ENCODE measurements at places on chromosomes 13 and 19.

DNA sequence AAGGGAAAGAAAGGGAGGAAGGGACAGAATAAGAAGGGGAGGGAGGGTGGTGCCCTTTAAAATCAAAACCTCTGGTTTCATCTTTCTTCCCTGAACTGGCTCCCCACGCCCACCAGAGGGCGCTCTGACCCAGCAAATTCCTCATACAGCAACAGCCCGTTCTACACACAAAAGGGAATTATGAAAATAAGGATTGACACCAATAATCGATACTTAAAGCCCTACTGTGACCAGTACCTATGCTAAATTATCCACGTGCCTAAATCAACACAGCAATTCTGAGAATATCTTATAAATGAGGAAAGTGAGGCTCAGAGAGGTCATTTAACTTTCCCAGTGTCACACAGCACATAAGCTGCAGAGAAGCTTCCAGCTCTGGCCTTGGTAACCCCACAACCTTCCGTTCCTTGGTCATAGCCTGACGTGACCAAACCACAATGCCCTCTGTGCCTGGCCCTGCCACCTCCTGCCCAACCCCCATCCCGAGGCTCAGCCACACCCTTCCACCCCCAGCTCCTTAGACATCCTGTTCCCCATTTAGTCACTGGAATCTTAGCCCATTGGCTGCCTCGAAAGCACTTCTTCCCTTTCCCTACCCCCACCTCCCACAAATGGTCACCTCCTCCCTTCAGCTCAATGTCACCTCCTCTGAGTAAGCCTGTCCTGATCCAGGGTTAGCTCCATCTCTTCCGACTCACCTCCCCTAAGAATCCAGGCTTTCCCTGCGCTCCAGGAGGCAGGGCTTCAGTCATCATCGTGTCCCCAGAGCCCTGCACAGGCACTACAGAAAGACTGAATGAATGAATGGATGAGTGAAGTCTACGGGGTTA, 34.2 kb upstream of the PNMA8B start:
- DNase-seq = peak; percentile 63

- DNase-seq = no peak
Observed at GRCh38 chr13:114067886-114068651, 64.4 kb downstream of the RASA3 start.

DNA sequence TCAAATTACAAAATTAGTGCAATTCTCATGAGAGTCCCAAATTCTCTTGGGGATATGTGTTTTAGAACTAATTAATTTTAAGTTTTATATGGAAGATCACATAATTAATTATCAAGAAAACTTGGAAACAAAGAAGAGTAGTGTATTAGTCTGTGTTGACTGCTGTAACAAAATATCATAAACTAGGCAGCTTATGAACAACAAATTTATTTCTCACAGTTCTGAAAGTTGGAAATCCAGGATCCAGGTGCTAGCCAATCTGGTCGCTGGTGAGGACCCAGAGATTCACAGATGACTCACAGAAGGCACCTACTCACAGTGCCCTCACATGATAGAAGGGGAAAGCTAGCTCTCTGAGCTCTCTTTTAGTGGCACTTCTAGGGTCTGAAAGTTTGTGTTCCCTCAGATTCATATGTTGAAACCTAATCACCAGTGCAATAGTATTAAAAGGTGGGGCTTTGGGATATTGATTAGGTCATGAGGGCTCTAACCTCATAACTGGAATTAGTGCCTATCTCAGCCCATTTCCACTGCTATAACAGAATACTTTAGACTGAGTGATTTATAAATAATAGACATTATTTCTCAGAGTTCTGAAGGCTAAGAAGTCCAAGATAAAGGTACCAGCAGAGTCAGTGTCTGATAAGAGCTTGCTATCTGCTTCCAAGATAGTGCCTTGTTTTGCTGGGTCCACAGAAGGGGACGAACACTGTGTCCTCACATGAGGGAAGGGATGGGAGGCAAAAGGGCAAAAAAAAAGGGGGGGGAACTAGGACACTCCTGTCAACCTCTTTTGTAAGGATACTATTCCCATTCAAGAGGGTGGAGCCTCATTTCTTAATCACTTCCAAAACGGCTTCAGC, 1.5 kb upstream of the ARGLU1 start:
- no peak for DNase-seq

GRCh38 chr19:55346725-55347441, 7.2 kb downstream of the KMT5C start:
- DNase-seq = no peak

- DNase-seq = no peak
Observed at GRCh38 chr13:50914176-50914700, 4.6 kb downstream of the RNASEH2B start.

DNA sequence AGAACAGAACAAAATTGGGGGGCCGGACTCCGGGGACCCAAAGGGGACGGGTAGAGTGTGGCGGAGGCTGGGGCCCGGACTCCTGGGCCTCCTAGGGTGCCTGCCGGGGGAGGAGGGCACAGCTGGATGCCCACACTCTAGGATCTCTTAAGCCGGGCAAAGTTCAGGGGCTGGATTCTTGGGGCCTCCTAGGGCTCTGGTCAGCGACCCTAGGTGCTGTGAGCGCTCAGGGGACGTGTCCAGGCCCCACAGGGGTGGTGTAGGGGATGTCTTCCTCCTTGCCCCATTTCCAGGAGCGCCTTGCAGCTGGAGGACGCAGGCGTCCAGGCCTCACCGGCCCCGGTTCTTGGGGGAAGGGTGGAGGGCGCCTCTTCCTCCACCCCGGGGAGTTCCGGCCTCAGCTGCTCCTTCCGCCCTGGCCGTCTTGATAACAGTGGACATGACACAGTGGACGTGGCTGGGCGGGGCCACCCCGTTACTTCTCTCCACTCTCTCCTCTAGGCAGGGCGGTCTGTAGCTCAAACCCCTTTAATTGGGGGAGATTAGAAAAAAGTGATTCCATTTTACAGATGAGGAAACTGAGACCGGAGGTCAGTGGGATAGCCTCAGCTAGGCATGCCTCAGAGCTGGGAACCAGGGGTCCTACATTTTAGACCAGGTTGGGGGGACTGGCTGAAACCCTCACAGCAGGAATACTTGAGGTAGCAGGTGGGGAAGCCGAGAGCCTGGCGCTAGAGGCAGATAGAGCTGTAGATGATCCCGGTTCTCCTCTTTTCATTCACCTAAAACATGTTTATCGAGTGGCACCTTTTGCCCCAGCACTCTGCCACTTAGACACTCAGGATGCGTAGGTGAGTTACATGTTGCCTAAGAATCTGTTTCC, 705 bp downstream of the STXBP2 start:
- no peak for DNase-seq

GRCh38 chr13:49373716-49374115, 70.1 kb downstream of the CAB39L start:
- DNase-seq = no peak

- DNase-seq = no peak
Observed at GRCh38 chr13:37127691-37128241, 22.3 kb upstream of the CSNK1A1L start.

GRCh38 chr13:85864963-85865530, 65.8 kb upstream of the SLITRK6 start:
- DNase-seq = no peak

DNA sequence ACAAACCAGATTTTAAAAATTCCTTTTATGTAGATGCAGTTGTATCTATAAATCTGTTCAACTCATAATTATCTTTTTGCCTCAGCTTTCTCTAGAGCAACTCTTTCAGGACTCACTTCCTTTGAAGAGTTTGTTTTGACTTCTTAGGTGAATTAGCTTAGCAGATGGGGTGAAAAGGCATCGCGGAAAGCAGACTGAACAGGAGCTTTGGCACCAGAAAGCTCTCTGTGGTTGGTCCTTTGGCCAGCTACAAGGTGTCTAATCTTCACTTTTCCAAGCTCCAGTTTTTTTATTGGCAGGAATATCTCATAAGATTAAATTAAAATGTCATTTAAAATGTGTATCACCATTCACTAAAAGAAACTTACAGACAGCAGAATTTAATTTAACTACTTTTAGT, 60.6 kb upstream of the KLF12 start:
- no peak for DNase-seq

GRCh38 chr13:80203496-80203895, 137.4 kb downstream of the SPRY2 start:
- DNase-seq = no peak

- no peak for DNase-seq
Observed at GRCh38 chr19:37217480-37217774, 587 bp upstream of the ZNF383 start.

- no peak for DNase-seq
Observed at GRCh38 chr13:75687150-75687763, 51.1 kb downstream of the LMO7 start.

- no peak for DNase-seq
Observed at GRCh38 chr19:32824916-32825608, 44.5 kb downstream of the SLC7A9 start.

- peak; percentile 84 for DNase-seq
Observed at GRCh38 chr19:57191141-57192076, at the start of gene ZNF264. Gene ZNF264 (plus strand): TSS chr19:57191500. CDS start chr19:57191914, 414 bp downstream.

- no peak for DNase-seq
Observed at GRCh38 chr19:50749490-50749889, 20.8 kb upstream of the GPR32 start.

- no peak for DNase-seq
Observed at GRCh38 chr19:294341-294945, 3.2 kb upstream of the PLPP2 start.

DNA sequence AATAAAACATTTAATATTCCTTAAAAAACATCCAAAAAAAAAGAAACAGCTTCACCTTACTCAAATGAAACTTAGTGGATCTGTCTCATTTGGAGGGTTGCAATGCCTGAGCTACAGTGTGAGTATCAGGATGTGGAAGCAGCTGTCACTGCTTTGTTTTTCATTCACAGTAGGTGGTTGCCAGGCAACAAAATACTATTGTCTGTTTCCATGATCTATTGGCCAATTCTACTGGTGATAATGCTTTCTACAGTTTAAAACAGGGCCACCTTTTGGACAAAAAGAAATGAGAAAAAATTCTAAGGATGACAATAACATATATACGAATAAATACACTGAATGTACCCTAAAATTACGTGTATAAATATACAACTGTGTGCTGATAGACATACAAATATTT, 3.0 kb downstream of the ENOX1 start:
- DNase-seq = no peak

- no peak for DNase-seq
Observed at GRCh38 chr13:20713751-20714150, 10.3 kb downstream of the IL17D start.

- no peak for DNase-seq
Observed at GRCh38 chr13:28581451-28581850, 77.5 kb upstream of the POMP start.

DNA sequence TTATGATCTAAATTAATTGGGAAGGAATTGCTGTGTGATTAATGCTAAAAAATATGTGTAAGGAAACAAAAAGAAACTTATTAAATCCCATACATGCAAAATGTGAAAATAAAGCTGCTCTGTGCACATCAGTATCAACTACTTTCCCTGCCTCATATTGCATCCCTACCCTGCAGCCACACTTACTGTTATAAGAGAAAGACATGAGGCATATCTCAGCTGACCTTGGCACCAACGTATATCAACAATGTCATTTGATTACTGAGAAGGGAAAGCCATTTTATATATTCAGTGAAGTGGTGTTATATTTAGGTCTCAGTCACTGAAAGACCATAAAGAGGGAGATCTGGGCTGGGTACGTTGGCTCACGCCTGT, 585.1 kb downstream of the GPC6 start:
- no peak for DNase-seq

DNA sequence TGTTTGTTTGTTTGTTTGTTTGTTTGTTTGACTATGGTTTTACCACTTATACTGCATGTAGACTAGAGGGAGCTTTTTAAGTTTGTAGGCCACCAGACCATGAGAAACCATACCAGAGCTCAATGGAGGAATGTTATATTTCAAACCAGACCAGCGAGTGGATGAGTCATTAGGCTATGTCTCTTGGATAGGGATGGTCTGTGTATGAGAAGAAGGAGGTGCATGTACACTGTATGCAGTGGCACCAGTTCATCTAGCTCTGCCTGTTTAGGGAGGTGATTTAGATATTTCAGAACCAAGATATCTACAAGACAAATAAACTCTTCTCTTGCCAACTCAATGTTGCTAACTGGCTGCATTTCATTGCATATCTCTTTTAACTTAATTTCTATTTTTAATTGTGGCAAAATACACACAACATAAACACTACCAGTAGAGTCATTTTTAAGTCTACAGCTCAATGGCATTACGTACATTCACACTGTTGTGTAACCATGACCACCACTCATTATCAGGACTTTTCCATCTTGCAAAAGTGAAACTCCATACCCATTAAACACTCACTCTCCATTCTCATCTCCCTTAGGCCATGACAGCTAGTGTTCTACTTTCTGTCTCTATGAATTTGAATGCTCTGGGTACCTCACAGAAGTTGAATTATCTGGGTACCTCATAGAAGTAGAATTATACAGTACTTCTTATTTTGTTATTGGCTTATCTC, 29.2 kb downstream of the SYDE1 start:
- no peak for DNase-seq

- DNase-seq = no peak
Observed at GRCh38 chr19:46463516-46463915, 7.8 kb downstream of the PNMA8A start.

DNA sequence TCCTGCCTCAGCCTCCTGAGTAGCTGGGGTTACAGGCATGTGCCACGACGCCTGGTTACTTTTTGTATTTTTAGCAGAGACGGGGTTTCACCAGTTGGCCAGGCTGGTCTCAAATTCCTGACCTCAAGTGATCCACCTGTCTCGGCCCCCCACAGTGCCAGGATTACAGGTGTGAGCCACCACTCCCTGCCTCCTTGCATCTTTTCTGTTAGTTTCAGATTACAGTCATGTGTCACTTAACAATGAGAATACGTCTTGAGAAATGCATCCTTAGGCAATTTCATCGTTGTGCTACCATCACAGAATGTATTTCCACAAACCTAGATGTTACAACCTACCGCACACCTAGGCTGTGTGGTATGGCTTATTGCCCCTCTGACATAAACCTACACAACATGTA, 180.4 kb downstream of the TM9SF2 start:
- no peak for DNase-seq

GRCh38 chr13:73092829-73093228, 34.0 kb downstream of the KLF5 start:
- no peak for DNase-seq

- DNase-seq = no peak
Observed at GRCh38 chr13:80850771-80851170, 509.8 kb upstream of the SPRY2 start.

GRCh38 chr19:3100331-3100730, 6.2 kb downstream of the GNA11 start:
- DNase-seq = no peak

GRCh38 chr19:3409346-3410064, 43.1 kb downstream of the NFIC start:
- no peak for DNase-seq

DNA sequence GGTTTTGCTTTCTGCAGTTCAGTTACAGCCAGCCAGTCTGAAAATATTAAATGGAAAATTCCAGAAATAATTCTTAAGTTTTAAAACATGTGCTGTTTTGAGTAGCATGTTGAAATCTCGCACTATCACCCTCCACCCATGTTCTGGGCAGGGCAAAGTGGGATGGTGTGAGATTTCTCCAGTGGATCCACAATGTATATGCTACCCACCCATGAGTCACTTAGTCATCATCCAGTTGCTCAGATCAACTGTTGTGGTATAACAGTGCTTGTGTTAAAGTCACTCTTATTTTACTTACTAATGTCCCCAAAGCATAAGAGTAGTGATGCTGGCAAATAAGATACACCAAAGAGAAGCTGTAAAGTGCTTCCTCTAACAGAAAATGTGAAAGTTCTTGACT, 56.4 kb downstream of the CYSLTR2 start:
- no peak for DNase-seq

- DNase-seq = no peak
Observed at GRCh38 chr13:94198681-94199080, 280.8 kb downstream of the DCT start.

- no peak for DNase-seq
Observed at GRCh38 chr19:50794074-50794875, 4.1 kb downstream of the ACP4 start.

Data from stimulated activated CD8-positive, alpha-beta memory T cell treated with anti-CD3 and anti-CD28 coated beads, Interleukin-12 subunit alpha, Interleukin-12 subunit beta, amount 100 ng/mL, for 1 hour (primary cell).